HEK293T (cell line): ENCODE measurements at places on chromosomes 4 and X.

DNA sequence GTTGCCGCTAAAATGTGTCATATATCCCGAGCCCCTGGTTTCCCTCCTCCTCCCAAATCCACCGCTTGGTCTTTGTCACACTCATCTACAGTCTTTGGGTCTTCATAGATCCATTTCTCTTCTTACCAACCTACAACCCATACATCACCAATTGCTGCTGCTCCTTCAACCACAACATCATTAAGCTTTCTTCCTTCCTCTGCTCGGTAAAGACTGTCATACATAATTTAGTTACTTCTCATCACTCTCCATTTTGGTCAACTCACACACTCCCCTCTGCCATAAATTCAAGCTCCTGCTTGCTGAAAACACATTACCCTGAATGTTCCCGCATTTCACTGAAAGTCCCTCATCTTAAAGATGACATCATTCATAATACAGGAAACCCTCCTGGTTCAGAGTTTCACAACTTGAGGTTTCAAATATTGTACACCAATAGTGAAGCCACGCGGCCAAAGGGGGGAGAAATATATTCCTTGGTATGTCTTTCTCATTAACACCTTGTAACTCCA is 1.7 kb upstream of the DCTD start:
- no peak for DNase-seq

DNA sequence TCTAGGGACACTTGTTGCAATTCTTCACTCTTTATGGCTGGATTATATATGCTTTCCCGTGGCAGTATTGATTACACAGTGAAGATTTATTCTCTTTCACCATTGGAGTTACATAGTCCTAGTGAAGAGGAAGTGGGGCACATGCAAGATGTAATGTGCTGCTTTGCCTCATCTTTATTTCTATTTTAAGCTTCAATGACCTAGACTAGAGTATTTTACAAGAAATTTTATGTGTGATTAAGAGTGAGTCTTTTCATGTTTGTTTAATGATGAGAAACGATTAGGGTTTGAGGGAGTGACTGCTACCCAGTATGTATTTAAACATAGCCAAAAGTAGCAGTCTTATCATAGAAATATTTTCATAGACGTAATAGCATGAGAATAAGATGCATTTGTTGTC is 30.8 kb downstream of the DIAPH2 start:
- no peak for DNase-seq

GRCh38 chr4:23876418-23877089 is 13.3 kb downstream of the PPARGC1A start:
- DNase-seq = no peak

- no peak for DNase-seq
Observed at GRCh38 chrX:56817179-56817578, 88.1 kb downstream of the NBDY start.

GRCh38 chr4:140236654-140237169 is 82.7 kb upstream of the MAML3 start:
- DNase-seq = no peak

DNA sequence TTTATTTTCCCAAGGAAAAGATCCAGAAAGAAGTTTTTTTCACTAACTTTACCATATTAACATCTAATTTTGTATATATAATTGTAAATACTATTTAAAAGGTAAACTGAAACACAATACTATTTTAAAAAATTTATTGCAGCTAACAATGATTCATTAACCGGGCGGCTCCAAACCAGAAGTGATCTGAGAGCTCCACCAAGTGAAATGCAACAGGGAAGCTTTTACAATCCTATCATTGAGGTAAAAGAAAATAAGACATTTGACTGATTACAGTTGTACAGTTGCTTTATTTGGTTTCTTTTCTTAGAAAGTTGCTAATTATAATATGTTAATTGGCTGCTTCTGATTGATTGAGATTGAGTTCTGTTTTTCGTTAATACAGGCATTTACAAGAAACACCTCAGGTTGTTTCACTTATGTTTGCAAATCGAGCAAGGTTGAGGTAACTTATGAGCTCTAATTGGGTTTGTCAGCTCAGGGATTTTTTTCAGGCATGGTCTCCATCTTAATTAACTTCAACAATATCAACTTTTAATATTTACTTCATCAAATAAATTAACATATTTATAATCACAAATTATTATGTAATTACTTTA is 220.2 kb upstream of the UGT8 start:
- DNase-seq = no peak
